ENCODE measurements at places on chromosomes 3 and 15. TPM values are rescaled to one million over a fixed set of nuclear protein-coding genes. Genes with fewer than 3 reads are reported as not detected.

The CCR3 gene
- 0.60 TPM for total RNA-seq

The AP3B2 gene
- total RNA-seq = 0.30 TPM

The DUOXA2 gene
- not detected for total RNA-seq

The SLC24A5 gene
- not detected for total RNA-seq

The MAP6D1 gene
- total RNA-seq = 2.0 TPM

The GANC gene
- 42.4 TPM for total RNA-seq

The CELSR3 gene
- 2.3 TPM for total RNA-seq

DNA sequence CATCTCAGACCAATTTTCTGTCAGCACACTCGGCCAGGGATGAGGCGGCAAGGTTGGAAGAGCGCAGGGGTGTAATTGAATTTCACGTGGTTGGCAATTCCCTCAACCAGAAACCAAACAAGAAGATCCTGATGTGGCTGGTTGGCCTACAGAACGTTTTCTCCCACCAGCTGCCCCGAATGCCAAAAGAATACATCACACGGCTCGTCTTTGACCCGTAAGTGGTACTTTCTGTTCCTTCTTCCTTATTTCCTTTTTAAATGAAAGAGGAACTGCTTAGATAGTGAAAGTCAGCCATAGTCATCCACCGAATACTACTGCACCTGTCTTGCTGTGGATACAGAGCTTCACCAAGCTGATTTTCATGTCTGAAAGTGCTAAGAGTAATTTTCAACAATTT is 60.1 kb downstream of the SGO1 start:
- peaks cover 14% of the 10 kb centered on the region for H3K4me1 ChIP-seq
- H3K27me3 ChIP-seq = no peaks in the 10 kb centered on the region
- H3K27ac ChIP-seq = peak overlapping the region; percentile 28
- H3K4me3 ChIP-seq = no peak overlapping the region
- peaks cover 86% of the 10 kb centered on the region for H3K36me3 ChIP-seq
- DNase-seq = peak; percentile 78

DNA sequence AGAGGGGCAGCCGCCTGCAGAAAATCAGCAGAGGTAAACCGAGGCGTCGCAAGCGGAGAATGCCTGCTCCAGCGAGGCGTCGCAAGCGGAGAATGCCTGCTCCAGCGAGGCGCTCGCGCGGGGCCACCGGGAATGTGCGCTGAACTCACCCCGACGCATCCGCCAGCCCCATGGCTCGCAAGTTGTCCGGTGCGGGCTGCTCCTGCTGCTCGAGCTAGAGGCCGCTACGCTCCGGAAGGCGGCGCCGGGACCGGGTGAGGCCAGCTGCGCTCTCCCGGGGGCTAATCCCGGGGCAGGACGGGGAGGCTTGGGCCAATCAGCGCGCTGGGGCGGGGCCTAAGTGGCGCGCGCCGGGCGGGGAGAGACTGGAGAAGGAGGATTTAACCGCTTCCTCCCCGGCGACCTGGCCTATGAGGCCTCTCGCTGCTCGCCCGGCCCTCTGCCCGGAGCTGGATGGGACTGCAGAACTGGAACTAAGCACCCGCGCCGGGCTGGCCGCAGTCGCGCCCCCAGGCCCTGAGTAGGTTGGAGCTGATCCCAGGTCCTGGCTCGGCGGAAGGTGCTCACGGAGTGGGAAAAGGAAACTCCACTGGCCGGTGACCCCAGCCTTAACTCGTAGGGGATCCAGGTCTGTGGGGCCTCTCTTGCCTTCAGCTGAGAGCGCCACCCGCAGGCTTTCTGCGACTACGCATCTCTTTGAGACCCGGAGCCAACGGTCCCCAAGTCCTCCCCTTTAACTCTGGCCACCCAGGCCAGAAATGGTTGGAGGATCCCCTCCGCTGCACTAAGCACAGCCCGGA is at the start of gene SLC26A6:
Gene SLC26A6, minus strand, starts transcription at position 240 of the 800 bp plus-strand sequence. Its CDS starts 68 bp downstream, at position 172.
- DNase-seq = peak; percentile 100
- H3K4me1 ChIP-seq = peaks cover 10% of the 10 kb centered on the region
- H3K36me3 ChIP-seq = peaks cover 7% of the 10 kb centered on the region
- H3K27me3 ChIP-seq = no peaks in the 10 kb centered on the region
- peak within 1 kb of the TSS; percentile 88 for H3K27ac ChIP-seq
- H3K4me3 ChIP-seq = peak within 1 kb of the TSS; percentile 86

DNA sequence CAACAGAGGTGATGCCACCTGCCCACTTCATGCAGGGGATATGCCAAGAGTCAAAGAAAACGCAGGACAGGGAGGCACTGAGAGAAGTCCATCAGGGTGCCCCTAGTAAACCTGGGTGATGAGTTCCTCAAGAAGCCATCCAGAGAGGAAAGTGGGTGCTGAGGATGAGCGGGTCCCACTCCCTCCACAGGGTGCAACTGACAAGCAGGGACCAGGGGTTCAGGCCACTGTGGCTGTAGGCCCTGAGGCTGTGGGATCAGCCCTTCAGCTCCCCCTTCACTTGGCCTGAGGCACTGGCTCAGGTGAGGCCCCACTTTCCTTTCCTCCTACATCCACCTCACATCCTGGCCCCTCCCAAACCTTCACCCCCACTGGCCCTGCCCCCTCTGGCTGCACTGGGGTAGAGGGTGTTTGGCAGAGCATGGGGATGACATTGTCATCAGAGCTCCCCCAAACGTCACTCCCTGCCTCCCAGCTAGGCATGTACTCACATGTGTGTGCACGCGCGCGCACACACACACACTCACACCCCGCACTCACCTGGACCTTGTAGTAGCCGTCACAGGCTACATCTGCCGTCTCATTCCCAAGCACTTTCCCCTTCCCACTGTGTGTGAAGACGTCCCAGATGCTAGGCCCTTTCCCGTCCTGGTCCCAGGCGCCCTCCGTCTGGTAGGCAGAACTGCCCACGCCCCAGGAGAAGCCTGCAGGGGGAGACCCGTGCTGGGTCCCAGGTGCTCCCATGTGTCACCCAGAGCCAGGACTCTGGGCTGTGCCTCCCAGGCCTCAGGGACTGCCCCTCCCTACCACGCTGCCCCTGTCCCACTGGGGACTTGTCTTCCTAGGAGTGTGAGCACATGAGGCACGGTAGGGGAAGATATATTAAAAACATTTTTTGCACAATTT is 1.4 kb downstream of the LCTL start:
- H3K4me3 ChIP-seq = no peak overlapping the region
- H3K36me3 ChIP-seq = no peaks in the 10 kb centered on the region
- DNase-seq = peak; percentile 44
- H3K27me3 ChIP-seq = no peaks in the 10 kb centered on the region
- peaks cover 5% of the 10 kb centered on the region for H3K4me1 ChIP-seq

DNA sequence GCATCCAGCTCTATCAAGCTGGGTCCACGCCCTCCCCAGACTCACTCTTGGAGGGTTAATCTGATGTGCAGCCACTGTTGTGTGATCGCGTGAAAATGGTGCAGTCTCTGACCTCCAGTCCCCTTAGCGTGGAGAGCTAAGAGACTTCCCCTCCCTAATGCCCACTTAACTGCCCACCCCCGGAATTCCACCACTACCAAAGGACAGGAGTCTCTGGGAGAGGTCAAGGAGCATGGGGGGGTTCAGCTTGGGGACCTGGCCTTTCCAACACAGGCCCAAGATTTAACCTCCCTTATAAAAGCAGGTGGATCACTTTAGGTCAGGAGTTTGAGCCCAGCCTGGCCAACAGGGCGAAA is 48.8 kb downstream of the CCDC12 start:
- H3K4me3 ChIP-seq = peak overlapping the region; percentile 52
- H3K27me3 ChIP-seq = no peaks in the 10 kb centered on the region
- DNase-seq = no peak
- peak overlapping the region; percentile 82 for H3K27ac ChIP-seq
- H3K36me3 ChIP-seq = peaks cover 29% of the 10 kb centered on the region
- peaks cover 97% of the 10 kb centered on the region for H3K4me1 ChIP-seq

- H3K36me3 ChIP-seq = no peaks in the 10 kb centered on the region
- H3K4me3 ChIP-seq = no peak overlapping the region
- DNase-seq = no peak
- H3K4me1 ChIP-seq = no peaks in the 10 kb centered on the region
Measured at GRCh38 chr15:87739081-87739480, 517.5 kb downstream of the NTRK3 start.

GRCh38 chr3:58079773-58080172 is 71.6 kb downstream of the FLNB start:
- no peak for DNase-seq
- H3K27ac ChIP-seq = no peak overlapping the region
- no peaks in the 10 kb centered on the region for H3K27me3 ChIP-seq

DNA sequence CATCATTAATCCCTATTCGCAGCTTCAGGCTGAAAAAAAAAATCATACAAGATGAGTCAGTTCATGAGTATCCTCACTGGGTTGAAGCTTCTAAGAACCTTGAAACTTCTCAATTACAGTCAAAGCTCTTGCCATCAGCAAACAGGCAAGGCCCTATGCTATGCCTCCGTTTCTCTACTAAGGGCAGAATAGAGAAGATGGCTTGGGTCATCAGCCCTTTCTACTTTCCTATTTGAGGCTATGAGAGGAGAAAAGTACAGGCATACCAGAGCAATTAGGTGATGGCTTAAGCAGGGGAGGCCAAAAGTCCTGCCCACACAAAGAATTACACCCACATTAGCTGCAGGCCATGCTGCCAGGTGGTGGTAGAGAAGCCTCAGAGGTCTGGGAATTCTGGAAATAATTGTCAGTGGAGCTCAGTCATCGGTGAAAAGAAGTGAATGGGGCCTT is 89.0 kb downstream of the MRPL46 start:
- H3K27ac ChIP-seq = no peak overlapping the region
- H3K4me3 ChIP-seq = no peak overlapping the region
- no peak for DNase-seq
- no peaks in the 10 kb centered on the region for H3K4me1 ChIP-seq
- H3K27me3 ChIP-seq = no peaks in the 10 kb centered on the region
- no peaks in the 10 kb centered on the region for H3K36me3 ChIP-seq

GRCh38 chr15:41661518-41662225 is 1.5 kb downstream of the MGA start:
- H3K4me1 ChIP-seq = peaks cover 6% of the 10 kb centered on the region
- peak overlapping the region; percentile 91 for H3K27ac ChIP-seq
- H3K27me3 ChIP-seq = no peaks in the 10 kb centered on the region
- H3K36me3 ChIP-seq = no peaks in the 10 kb centered on the region
- H3K4me3 ChIP-seq = peak overlapping the region; percentile 57

DNA sequence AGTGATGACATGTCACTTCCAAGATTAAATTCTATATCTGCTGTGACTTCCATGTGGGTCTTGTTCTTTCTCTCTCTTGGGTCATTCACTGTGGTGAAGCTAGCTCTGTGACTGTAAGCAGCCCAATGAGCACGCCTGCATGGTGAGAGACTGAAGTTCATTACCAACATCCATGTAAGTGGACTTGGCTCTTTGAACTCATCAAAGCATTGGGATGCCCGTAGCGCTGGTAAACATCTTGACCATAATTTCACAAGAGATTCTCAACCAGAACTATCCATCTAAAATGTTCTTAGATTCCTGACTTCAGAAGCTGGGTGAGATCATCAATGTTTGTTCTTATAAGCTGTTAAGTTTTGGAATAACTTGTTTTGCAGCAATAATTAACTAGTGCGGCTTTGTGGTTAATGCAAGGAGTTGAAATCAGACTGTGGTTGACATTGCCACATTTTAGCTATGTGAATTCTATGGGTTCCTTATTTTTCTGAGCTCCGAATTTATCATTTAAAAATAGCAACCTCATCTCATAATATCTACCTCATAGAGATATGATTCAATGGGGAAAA is 31.6 kb upstream of the LRRC3B start:
- H3K4me1 ChIP-seq = no peaks in the 10 kb centered on the region
- no peak overlapping the region for H3K4me3 ChIP-seq
- H3K36me3 ChIP-seq = no peaks in the 10 kb centered on the region
- H3K27ac ChIP-seq = no peak overlapping the region
- no peak for DNase-seq
- no peaks in the 10 kb centered on the region for H3K27me3 ChIP-seq

DNA sequence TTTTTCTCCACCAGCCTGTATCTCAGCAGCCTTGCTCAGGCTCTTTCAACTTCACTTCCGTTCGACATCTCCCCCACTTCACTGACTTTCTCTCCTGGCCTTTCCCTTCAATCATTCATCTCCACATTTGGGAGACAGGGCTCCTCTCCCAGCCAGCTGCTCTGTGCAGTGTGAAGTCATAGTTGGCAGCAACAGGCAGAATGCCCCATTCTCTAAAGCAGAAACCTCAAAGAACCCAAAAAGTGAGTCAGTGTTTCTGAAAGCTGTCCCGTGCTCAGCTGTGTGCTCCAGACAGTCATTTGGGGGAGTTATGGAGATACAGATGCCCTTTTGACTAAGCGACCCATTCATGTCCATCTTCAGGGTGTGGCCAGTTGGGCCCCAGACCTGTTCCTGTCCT is 54.3 kb downstream of the NTRK3 start:
- H3K27me3 ChIP-seq = no peaks in the 10 kb centered on the region
- DNase-seq = no peak
- H3K36me3 ChIP-seq = no peaks in the 10 kb centered on the region

DNA sequence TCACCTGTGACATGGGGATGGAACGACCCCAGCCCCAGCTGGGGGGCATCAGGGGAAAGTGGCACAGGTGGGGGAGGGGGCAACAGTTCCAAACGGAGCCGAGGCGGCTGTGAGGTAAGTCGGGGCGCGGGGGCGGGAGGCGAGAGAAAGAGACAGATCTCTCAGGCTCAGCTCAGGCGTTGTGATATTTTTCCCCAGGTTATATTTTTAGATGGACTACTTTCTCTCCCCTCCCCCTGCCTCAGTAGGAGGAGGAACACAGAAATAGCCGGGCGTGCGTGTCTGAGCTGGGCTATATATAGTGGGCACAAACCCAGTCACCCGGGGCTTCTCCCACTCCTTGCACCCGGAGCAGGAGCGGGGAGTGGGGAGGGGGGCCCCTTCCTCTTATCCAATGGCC is 91.0 kb upstream of the LINGO1 start:
- peaks cover 20% of the 10 kb centered on the region for H3K27me3 ChIP-seq
- H3K4me1 ChIP-seq = no peaks in the 10 kb centered on the region
- no peak overlapping the region for H3K27ac ChIP-seq
